ENCODE measurements at places on chromosomes 1 and 21.

DNA sequence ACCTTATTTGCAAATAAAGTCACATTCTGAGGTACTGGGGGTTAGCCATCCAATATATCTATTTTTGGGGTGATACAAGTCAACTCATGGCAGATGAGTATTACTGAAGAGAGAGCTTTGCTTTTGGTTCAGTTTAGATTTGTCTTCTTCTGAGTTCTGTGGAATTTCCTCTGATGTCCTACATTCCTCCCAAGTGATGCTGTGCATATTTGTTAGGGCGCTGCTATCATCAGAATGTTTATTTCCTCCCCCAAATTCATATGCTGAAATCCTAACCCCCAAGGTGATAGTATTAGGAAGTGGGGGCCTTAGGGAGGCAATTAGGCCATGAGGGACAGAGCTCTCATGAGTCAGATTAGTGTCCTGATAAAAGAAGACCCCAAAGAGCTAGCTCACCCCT is 96.2 kb upstream of the WLS start:
- no peak for DNase-seq

DNA sequence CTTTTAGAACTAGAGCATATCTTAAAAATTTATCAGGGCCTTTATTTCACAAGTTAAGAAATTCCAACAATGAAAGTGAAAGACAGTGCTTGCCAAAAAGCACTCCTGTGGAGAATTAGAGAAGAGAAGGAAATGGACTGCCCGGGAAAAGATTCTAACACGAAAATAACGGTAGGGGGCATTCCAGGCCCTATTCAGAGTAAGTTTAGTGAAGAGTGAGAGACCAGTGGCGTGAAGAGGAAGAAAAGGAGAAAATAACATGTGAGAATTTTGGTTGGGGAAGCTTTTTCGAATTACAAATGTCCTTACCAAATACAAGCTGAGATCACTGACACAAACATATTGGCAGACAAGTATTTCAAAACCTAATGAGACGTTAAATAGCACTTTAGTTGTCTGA is 38.4 kb upstream of the RBM34 start:
- DNase-seq, result no peak

DNA sequence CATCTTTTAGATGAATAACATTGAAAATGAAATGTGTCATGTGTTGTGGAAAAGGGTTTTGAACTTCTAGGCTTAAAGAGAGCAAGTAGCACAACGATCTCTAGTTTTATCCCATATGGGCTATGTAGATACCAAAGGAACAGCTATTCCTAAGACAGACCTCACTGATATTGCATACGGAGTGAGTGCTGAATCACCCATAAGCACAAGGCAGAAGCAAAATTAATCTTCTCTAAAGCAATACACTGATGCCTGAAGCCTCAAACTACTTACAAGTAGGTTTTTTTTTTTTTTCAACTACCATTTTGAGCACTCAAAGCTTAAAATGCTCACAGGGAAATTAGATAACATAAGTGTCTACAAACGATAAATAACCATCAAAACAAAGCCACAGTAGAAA is 5.0 kb upstream of the KMO start:
- no peak for DNase-seq

DNA sequence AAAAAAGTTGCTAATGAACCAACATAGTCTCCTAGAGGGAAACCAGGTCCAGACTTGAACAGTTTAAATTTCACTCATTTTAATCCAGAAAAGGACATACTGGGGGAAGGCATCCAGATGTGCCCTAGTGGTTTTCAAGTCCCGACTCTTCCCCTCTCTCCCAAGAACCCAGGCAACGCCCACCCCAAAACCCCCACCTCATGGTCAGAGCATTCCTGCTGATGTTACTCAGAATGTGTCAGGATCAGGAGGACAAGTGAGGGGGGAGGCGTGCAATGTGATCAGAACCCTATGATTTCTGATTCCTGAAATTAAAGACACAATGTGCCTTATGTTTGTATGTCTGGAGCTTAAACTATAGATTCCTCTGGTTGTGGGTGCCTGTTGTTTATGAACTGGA is 1.6 kb upstream of the CTSK start:
- no peak for DNase-seq

DNA sequence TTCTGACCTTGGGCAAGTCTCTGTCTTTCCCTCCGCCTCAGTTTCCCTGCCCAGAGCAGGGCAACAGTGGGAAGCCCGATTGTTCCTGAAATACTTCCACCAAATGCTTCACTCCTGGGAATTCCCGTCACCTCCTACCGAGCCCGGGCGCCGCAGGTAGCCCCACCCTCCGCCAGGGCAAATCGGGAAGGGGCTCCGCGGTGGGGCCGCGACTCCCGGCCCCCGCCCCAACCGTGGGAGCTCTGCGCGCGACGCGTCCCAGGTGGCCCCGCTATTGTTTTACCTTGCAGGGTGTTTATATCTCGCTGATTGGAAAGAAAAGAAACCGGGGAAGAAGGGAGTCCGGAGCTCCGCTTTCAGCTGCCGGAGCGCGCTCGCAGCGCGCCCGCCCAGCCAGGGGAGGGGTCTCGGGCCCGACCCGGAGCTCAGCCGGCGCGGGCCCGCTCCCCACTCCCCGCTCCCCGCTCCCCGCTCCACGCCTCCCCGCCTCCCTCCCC is 407 bp downstream of the IGSF3 start:
- no peak for DNase-seq

- no peak for DNase-seq
These were observed 27.9 kb downstream of the S1PR1 start for GRCh38 chr1:101264697-101265096.

GRCh38 chr1:159783724-159784123 is 3.0 kb downstream of the DUSP23 start:
- no peak for DNase-seq

GRCh38 chr1:9014475-9015375 is 11.5 kb downstream of the SLC2A7 start:
- no peak for DNase-seq

- DNase-seq, result peak; percentile 60
These were observed 31.8 kb upstream of the BCL10 start for GRCh38 chr1:85307987-85308832.

DNA sequence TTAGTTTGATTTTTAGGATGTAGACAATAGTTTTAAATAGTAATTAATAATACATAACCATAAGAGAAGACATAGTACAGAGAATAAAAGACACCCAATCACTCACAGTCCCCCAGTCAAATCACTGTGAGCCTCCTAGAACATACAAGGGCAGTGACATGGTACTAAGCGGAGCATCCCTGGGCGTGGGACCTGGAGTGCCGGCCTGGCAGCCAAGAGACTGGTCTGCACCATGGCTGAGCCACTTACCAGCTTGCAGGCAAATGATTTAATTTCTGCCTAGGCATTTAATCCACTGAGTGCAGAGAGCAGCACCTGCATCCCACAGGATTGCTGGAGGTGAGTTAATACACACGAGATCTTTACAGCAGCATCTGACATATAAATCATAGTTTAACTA is 20.4 kb downstream of the SDHB start:
- no peak for DNase-seq

DNA sequence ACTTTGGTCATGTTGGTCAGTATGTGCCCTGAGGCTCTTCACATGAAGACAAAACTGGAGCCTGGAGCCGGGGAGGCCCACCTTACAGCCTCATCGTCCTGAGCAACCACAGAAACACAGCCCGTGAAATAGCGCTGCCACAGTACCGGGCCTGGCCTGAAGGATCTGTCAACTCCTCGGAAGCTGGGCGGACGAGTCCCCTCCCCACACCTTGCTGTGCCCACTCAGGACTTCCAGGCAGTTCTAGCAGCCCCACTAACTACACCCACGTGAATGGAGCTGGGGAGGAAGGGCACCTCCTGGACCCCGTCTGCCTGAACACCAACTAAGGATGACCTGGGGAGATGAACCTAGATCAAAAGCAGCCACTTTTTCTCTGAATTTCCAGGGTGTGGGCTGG is 24.7 kb downstream of the SDE2 start:
- DNase-seq, result no peak

- DNase-seq, result no peak
These were observed 3.6 kb downstream of the ZNF281 start for GRCh38 chr1:200406161-200406797.

DNA sequence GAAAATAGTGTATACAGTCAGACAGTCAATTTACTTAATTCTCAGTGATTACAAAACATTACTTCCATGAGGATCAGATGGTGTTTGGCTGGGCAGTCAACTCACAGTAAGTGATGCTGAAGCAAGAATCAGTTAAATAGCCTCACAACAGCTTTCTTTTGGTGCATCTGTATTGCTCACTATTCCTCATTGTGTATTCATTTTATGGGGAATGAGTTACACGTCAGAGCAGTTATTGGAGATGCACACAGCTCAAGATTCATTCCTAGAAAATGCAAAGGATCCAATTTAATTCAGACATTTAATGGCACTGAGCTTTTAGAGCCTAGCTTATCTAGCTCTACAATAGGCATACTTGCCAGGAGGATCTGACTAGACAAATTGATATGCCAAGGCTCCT is 150.6 kb downstream of the HS2ST1 start:
- no peak for DNase-seq

GRCh38 chr1:237913345-237913744 is 22.6 kb upstream of the ZP4 start:
- no peak for DNase-seq

DNA sequence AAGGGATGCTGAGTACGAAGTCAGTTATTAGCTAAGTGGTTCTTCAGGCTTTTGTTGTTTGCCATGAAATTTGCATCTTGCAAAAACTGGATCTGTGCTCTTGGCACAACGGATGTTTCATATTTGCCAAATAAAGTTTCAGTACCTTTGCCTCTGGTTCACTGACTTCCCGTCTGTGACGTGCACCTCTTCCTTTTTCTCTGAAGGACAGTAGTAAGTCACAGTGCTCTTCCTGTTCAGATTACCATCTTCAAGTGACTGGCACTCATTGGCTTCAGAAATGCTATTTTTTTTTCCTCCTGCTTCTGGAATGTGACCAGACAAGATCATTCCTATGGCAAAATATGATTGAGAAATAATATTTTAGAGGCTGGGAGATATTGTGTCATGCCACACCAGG is 75.9 kb upstream of the GREM2 start:
- DNase-seq, result no peak

- no peak for DNase-seq
These were observed 12.7 kb upstream of the PDPN start for GRCh38 chr1:13570924-13571323.

- no peak for DNase-seq
These were observed 304.1 kb downstream of the LMX1A start for GRCh38 chr1:165052431-165052830.

DNA sequence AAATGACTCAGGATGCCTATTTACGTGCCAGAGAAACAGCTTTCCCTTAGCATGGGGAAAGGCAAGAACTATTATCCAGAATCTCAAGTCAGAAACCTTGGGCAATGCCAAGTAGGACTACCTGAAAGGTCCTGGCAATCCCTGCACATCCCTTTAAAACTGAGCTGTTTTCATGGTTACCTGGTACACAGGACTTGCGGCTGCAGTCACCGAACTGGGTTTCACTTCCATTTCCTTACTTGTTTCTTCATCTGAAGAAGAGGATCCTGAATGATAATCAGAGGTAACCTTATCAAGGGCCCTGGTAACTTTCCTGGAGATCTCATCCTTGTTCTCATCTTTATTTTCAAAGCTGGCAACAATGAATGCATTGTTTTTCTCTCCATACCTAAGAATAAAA is 14.3 kb downstream of the BTG3 start:
- DNase-seq, result no peak

GRCh38 chr1:75519651-75520427 is 91.1 kb downstream of the SLC44A5 start:
- DNase-seq, result no peak

GRCh38 chr1:206824331-206824730 is 41.1 kb upstream of the IL20 start:
- DNase-seq, result no peak

DNA sequence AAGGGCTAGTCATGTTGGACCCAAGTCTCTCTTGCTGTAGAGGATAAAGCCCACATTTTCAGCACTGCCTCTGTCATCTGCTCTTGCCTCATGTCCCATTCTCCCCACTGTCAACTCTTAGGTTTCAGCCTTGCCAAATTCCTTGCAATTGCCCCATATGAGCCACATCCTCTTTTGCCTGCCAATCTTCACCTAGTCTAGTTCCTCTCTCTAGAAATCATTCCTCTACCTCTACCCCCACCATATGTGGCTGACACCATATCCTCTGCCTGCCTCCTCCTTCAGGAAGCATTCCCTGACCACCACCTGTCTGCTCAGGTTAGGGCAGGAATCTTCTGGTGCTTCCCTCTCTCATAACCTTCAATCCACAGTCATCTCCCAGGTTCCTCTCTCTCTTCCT is 38.2 kb downstream of the SLC9A1 start:
- DNase-seq, result no peak

DNA sequence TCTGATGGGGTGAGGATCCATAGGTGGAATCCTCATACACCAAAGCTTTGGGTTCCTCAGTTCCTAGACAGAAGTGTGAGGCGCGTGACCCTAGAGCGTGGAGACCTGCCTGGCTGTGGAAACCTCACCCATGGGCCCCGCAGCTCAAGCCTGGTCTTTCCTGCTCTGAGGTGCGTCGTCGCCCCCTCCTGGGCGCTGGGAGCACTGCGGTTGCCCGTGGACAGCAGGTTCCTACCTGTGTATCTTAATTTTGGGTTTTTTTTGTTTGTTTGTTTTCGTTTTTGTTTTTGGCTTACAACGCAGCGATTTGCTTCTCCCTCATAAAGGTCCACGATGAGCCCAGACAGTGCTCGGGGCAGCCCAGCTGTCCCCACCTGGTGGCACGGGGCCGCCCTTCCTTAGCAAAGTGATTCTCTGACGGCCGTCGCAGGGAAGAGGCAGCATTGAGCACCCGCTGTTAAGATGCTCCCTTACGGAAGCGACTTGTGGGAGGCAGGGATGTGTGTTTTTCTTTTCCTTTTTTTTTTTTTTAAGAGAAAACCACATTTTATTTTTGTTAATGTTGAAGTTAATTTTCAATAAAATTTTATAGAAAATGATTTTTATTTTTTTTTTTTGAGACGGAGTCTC is 36.5 kb upstream of the TRAPPC10 start:
- peak; percentile 67 for DNase-seq

All from stimulated activated naive B cell treated with anti-CD40 and anti-IgM and Interleukin-4, amounts not matched to agents 10 μg/mL and 1 μg/mL and 100 μg/mL, for 72 hours (primary cell).